ENCODE measurements at places on chromosomes 11 and 22.

DNA sequence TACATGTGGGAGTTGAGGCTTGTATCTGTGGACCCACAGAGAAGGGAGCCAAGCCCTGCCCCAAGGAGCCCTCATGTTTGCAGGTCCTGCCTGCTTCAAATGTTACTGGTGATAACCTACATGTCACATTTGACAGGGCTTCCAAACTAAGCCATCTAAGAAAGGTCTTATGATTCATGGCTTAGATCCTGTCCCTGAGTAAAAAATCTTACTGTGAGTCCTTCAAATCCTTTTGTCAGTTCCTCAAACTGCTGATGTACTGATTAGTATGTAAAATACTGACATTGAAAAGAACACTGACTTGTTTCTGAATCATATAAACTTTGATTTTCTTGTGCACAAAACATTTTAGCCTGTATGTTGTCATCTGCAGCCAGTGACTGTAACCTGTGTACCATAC, 1.0 kb upstream of the PANX1 start:
- H3K27me3 ChIP-seq: no peaks in the 10 kb centered on the region
- H3K27ac ChIP-seq: peak overlapping the region; percentile 96
- H3K4me1 ChIP-seq: peaks cover 9% of the 10 kb centered on the region
- peak overlapping the region; percentile 76 for H3K4me3 ChIP-seq

GRCh38 chr11:38221295-38221694, 1623.3 kb upstream of the RAG2 start:
- H3K4me1 ChIP-seq: no peaks in the 10 kb centered on the region
- H3K4me3 ChIP-seq: no peak overlapping the region
- no peaks in the 10 kb centered on the region for H3K36me3 ChIP-seq
- H3K27ac ChIP-seq: no peak overlapping the region
- H3K27me3 ChIP-seq: no peaks in the 10 kb centered on the region

- no peak overlapping the region for H3K4me3 ChIP-seq
- no peak for DNase-seq
- no peak overlapping the region for H3K27ac ChIP-seq
- H3K36me3 ChIP-seq: no peaks in the 10 kb centered on the region
Measured at GRCh38 chr11:60396799-60397198, 540 bp downstream of the MS4A14 start.

DNA sequence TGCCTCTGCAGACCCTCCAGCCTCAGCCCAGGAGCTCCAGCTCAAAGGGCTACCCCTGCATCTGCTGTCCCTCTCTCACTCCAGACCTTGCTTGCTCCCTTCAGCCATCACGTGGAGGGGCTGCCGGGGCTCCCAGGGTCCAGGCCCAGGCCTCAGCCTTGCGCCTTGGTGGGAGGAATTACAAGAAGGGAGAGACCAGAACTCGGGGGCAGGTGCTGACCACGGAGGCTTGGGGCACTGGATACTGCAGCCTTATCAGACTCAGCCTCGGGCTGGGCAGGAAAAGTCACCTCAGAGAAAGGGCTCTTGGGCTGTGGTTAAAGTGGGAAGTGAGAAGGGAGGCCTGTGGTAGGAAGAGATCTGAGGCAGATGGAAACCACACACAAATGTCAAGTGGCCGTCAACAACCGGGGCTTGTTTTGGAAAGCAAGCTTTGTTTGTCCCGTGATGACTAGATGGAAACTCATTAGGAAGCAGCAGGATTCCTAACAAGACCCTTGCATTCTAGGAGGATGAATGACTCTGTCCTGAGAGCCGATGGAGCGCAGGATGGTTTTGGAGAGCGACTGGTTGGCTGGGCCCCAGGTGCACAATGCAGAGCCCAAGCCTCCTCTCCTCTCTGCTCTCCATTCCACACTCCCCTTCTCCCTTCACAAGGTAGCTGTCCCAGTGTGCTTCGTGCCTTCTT, 1321.7 kb downstream of the TBC1D22A start:
- H3K36me3 ChIP-seq: no peaks in the 10 kb centered on the region
- H3K27me3 ChIP-seq: no peaks in the 10 kb centered on the region
- H3K4me3 ChIP-seq: no peak overlapping the region
- H3K27ac ChIP-seq: no peak overlapping the region

- no peak overlapping the region for H3K4me3 ChIP-seq
- peak; percentile 37 for DNase-seq
- no peak overlapping the region for H3K27ac ChIP-seq
- H3K27me3 ChIP-seq: no peaks in the 10 kb centered on the region
- H3K36me3 ChIP-seq: no peaks in the 10 kb centered on the region
Measured at GRCh38 chr11:125995313-125995712, 49.5 kb downstream of the VSIG10L2 start.

GRCh38 chr11:77207019-77207485, 79.0 kb downstream of the MYO7A start:
- peaks cover 2% of the 10 kb centered on the region for H3K4me1 ChIP-seq
- H3K27ac ChIP-seq: no peak overlapping the region
- no peak for DNase-seq
- no peaks in the 10 kb centered on the region for H3K36me3 ChIP-seq
- H3K4me3 ChIP-seq: no peak overlapping the region

DNA sequence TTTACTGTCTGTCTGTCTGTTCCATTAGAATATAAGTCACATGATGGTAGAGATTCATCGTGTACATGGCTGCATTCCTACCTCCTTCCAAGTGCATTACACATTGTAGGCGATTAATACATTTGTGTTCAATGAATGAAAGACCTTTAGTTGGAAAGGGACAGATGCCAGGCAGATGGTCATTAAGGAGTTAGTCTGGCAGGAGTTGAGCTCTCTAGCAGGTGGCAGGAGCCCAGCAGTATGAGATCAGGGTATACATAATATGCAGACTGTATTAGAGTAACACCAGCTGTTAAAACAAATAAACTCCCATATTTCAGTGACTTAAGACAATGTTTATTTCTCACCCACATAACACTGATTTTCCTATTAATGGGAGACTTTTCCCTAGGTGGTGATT, 147.7 kb upstream of the LARGE1 start:
- no peaks in the 10 kb centered on the region for H3K36me3 ChIP-seq
- DNase-seq: no peak
- no peak overlapping the region for H3K27ac ChIP-seq
- H3K4me3 ChIP-seq: no peak overlapping the region
- no peaks in the 10 kb centered on the region for H3K27me3 ChIP-seq

- H3K4me1 ChIP-seq: no peaks in the 10 kb centered on the region
- no peaks in the 10 kb centered on the region for H3K36me3 ChIP-seq
- H3K27ac ChIP-seq: no peak overlapping the region
- no peaks in the 10 kb centered on the region for H3K27me3 ChIP-seq
- no peak for DNase-seq
Measured at GRCh38 chr22:25883482-25884033, 141.6 kb downstream of the MYO18B start.

DNA sequence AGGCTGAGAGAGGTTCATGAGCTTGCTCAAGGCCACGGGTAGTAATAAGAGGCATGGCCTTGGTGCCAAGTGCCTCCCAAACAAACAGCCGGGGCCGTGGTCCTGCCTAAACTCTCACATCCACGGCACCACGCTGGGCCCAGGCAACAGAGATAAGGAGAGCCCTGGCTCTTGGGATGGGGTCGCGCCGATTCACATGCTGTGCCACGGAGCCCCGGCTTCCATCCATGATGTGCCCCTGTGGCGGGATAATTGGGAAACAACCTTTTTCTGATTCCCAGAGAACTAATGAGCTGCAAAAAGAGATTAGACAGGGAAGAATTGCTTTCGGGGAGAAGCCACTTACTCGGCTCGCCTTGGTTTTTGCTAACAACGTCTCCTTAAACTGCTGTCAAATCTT, 22.0 kb downstream of the TP53AIP1 start:
- H3K27ac ChIP-seq: no peak overlapping the region
- H3K4me3 ChIP-seq: no peak overlapping the region
- H3K27me3 ChIP-seq: no peaks in the 10 kb centered on the region
- no peaks in the 10 kb centered on the region for H3K36me3 ChIP-seq

Measured in fibroblast of lung (primary cell).